ENCODE measurements at places on chromosomes 12 and 14.

DNA sequence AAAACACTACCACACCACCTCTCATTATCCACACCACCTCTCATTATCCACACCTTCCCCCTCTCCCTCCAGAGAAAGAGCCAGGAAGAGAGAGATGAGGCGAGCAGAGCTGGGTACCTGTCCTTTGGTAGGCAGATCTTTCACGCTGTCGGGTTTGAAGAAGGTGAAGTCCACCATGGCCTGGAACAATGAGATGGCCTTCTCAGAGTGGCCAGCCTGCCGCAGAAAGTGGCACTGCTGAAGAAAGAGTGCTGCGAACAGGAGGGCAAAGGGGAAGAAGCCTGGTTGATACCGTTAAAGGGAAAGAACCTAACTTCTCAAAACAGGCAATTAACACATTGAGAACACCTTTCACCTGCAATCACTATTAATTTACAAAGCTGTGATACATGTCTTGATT lies 30.6 kb downstream of the NRDE2 start:
- no peak for DNase-seq

- peak; percentile 58 for DNase-seq
Observed at GRCh38 chr12:19507823-19508222, 68.5 kb downstream of the AEBP2 start.

- DNase-seq, result no peak
Observed at GRCh38 chr14:105184461-105184860, 3.3 kb upstream of the NUDT14 start.

DNA sequence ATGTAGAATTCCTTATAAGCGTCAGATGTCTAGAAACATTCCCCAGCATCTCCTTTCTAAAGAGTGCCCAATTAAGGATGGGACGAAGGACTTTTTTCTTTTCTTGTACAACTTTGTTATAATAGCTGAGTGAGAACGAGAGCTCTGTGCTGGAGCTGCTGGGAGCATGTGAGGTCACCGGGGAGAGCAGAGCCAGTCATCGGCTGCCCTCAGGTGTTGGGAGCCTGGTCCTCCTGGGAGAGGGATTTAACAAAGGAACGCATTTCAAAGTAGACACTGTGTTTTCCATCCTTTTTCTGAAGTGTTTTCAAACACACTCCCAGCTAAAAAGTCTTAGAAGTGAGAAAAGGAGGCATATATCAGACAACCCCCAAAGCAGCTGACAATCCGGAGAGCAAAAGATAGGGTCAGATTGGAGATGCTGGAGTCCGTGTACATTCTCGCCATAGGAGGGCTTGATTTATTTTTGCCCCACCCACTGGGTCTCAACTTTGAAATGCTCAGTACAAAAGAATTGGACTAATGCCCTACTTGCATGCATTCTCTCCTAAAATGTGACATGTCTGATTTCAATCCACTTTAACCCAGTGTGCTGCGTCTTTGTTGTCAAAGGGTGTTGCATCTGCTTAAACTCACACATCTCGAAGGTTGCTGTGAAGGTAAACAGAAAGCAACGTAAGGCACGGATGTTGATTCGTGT lies 50.8 kb upstream of the PIWIL1 start:
- no peak for DNase-seq

DNA sequence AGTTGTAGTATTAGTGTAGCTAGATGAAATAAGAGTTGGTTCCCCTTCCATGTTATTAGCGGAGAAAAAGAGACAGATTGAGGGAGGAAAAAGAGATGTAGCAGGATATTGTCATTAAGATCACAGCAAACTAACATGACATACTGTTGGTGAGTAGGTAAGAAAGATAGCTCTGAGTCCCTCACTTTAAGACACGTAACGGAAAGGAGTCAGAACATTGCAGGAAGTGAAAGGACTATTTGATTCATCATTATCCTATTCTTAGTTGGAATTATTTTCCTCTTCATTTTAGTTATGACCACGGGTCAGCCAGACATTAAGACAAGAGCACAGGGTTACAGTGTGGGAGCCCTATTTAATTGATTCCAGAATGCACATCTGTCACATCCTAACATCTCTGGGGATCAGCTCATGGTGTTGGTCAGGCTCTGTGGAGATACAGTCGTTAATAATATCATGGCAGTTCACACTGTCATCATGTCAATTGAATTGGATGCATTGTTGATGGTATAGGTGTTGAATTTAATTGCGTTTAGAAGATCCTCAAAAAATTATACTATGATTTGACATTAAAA lies 55.0 kb downstream of the TMX1 start:
- no peak for DNase-seq

- DNase-seq, result no peak
Observed at GRCh38 chr14:63940387-63940786, 87.6 kb downstream of the SYNE2 start.

DNA sequence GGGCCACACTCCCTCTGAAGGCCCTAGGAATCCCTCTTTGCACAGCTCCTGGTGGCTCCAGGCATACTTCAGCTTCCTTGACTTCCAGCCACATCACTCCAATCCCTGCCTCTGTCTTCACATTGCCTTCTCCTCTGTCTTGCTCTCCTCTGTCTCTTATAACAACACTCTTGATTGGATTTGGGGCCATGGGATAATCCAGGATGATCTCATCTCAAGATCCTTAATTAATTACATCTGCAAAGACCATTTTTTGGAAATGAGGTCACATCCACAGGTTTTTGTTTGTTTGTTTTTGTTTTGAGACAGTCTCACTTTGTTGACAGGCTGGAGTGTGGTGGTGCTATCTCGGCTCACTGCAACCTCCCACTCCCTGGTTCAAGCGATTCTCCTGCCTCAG lies 88.7 kb downstream of the TMTC1 start:
- no peak for DNase-seq

- no peak for DNase-seq
Observed at GRCh38 chr12:113392520-113392919, 11.2 kb downstream of the SDS start.

GRCh38 chr12:26805401-26805971 lies 27.5 kb downstream of the ITPR2 start:
- no peak for DNase-seq

DNA sequence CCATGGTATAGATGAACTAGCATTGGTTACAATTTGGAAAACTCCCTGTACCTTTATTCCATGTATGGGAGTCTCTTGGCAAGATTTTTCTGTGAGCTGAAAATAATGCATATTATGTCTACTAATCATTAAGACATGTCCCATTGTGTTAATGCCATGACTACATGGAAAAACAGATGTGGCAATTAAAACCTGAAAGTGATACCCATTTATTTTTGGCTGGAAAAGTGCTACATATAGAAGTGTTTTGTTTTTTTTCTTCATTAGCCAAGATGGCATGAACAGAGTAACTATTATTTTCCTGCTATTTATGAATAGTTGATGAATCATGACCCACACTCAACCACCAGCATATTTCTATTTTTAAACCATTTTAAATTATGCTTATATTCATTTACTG lies 58.2 kb downstream of the ALG10B start:
- DNase-seq, result no peak

GRCh38 chr12:6699259-6699988 lies 1.2 kb downstream of the PIANP start:
- no peak for DNase-seq

GRCh38 chr14:93811676-93812075 lies 23.4 kb upstream of the PRIMA1 start:
- no peak for DNase-seq

- DNase-seq, result no peak
Observed at GRCh38 chr12:630656-631632, 32.3 kb downstream of the NINJ2 start.

GRCh38 chr12:48000878-48001504 lies 3.3 kb downstream of the COL2A1 start:
- no peak for DNase-seq

DNA sequence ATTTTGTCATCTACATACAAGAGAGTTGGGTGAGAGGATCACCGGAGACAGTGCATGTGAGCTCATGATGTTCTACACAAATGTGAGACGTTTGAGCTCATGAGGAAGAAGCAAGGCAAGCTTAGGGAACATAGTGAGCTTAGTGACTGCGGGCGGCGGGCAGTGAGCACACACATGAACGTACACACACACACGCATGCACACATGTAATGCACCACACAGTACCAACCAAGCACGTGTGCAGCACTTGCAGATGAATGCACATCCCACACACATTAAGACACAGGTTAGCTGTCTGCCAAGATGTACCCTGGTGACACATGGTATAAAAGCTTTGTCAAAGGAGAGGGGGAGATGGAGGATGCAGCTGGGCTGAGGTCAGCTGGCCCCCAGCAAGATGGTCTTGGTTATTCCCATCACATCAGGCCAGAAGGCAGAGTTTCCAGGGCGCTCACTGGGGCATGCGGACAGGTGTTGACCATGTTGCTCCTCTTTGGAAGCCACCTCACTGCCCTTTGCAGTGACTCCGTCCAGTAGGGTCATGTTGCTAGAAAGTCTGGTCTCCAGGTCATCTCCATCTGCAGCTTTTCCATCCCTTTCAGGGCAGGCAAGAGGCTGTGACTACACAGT lies 8.7 kb upstream of the CACNA2D4 start:
- DNase-seq, result no peak

DNA sequence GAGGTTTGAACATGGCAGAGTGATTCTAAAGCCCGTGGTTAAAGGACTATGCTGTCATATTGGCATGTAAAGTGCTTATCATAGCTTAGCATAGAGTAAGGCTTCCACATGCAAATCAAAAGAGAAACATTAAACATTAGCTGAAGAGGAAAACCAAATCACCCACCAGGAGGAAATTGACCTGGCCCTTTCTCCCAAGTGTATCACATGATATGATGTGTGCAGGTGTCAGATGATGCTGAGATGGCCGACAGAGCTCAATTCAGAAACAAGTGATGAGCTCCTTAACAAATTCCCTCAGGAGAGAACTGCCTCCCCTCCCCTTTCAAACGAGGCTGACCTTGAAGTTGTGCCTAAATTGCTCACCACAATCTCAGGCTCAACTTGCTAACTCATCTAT lies 217.1 kb upstream of the BTG1 start:
- no peak for DNase-seq

DNA sequence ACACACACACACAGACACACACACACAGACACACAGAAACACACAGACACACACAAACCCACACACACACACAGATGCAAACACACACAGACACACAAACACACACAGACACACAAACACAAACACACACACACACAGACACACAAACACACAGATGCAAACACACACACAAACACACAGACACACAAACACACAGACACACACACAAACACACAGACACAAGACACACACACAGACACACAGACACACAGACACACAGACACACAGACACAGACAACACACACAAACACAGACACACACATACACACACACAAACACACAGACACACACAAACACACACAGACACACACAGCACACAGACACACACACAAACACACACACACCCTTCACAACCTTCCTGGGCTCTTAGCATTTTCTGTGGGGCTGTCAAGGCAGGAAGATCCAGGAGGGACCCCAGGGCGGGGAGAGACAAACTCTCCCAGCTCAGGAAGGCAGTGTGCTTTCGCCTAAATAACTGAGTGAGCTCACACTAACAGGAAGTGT lies 24.2 kb upstream of the INF2 start:
- no peak for DNase-seq

- peak; percentile 29 for DNase-seq
Observed at GRCh38 chr14:78446807-78447206, 276.6 kb downstream of the NRXN3 start.

DNA sequence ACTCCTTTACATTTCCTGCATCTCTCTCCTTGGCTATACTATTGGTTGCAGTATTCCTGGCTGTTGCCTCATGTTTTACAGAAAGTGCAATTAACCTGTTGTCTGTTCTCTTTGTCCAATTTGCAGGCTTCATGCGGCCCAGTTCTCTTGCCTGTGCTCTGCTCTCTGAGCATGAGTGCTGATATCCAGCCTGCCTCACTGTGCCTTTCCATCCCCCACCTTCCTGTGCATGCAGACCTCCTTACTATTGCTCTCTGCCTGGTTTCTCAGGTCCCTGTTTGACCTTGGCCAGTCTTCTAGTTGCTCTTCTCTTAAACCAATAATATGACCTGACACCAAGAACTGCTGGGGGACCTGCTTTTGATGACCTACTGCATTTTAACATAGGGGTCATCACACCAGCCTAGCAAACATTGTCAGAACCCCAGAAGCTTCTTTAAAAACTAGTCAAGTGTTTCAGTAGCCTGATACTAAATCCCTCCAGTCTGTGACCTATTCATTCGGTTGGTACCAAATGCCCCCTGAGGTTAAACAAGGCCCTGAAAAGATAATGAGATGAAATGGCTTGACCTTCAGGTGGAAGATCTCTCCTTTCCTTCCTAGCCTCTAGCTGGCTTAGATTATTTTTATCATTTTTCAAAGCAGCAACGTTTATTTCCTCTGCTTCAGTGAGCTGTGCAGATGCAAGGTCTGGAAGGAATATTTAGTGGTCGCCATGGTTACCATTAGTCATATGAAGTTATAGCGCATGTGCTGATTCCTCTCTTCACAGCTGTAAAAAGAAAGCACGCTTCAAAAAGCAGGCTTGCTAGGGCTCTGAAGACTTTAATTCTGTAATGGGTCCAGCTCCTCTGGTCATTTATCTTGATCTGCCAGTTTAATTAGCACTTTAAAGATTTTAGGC lies 216.5 kb downstream of the PHLDA1 start:
- DNase-seq, result peak; percentile 27

- peak; percentile 77 for DNase-seq
Observed at GRCh38 chr14:90398315-90398839, 1.5 kb downstream of the CALM1 start.

DNA sequence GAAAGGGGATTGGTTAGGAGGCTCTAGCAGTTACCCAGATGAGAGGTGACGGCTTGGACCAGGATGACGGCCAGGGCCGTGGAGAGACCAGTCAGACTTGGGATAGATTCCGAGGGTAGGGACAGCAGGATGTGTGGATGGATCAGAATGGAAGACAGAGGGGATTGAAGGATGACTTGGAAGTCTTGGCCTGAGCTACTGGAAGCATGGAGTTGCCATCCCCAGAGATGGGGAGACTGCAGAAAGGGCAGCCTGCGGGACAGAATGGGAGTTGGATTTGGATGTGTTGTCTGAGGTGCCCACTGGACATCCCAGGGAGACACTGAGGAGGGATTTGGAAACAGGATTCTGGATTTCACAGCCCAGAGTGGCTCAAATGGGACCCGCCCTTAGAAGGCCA lies 102.3 kb downstream of the CALM1 start:
- no peak for DNase-seq

GRCh38 chr14:102949062-102949800 lies 26.8 kb downstream of the AMN start:
- peak; percentile 74 for DNase-seq

GRCh38 chr14:27015065-27015464 lies 417.2 kb upstream of the NOVA1 start:
- DNase-seq, result no peak

GRCh38 chr14:69943084-69943780 lies 64.0 kb downstream of the SMOC1 start:
- no peak for DNase-seq

- peak; percentile 51 for DNase-seq
Observed at GRCh38 chr12:93229494-93230325, 148.0 kb upstream of the NUDT4 start.
